Upper lobe of right lung (tissue), 1 donor: ENCODE measurements at places on chromosomes 5 and 9. TPM values are rescaled to one million over a fixed set of nuclear protein-coding genes. Genes with fewer than 3 reads are reported as not detected.

The SLCO6A1 gene
- not detected for total RNA-seq

The DMGDH gene
- total RNA-seq, result 0.78 TPM

GRCh38 chr9:86097510-86098224 lies 1.7 kb downstream of the GOLM1 start:
- no peak overlapping the region for H3K27ac ChIP-seq
- H3K36me3 ChIP-seq, result no peaks in the 10 kb centered on the region
- no peak overlapping the region for H3K4me3 ChIP-seq
- no peak for DNase-seq
- H3K4me1 ChIP-seq, result peaks cover 8% of the 10 kb centered on the region
- no peaks in the 10 kb centered on the region for H3K27me3 ChIP-seq

DNA sequence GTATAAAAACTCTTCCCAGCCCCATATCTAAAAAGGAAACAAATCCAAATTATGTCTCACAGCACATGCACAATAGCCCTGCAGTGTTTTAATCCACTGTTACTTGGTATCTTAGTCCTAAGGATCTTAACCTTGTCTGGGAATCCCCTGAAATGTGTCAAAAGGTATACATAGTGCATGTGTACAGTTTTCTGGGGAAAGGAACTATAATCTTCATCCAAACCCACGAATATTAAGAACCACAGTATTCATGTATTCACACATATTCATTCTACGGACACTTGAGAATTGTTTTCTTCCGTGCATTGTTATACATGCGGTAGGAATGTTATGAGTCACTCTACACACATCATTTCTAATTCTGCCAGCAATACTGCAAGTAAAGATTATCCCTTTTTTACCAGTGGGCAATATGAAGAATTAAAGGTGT lies 47.8 kb upstream of the SNX2 start:
- no peaks in the 10 kb centered on the region for H3K36me3 ChIP-seq
- DNase-seq, result no peak
- no peaks in the 10 kb centered on the region for H3K4me1 ChIP-seq
- no peaks in the 10 kb centered on the region for H3K27me3 ChIP-seq

GRCh38 chr5:107502676-107503060 lies 168.1 kb downstream of the EFNA5 start:
- DNase-seq, result no peak
- no peak overlapping the region for H3K27ac ChIP-seq
- H3K36me3 ChIP-seq, result no peaks in the 10 kb centered on the region
- H3K4me3 ChIP-seq, result no peak overlapping the region
- H3K27me3 ChIP-seq, result peaks cover 5% of the 10 kb centered on the region

DNA sequence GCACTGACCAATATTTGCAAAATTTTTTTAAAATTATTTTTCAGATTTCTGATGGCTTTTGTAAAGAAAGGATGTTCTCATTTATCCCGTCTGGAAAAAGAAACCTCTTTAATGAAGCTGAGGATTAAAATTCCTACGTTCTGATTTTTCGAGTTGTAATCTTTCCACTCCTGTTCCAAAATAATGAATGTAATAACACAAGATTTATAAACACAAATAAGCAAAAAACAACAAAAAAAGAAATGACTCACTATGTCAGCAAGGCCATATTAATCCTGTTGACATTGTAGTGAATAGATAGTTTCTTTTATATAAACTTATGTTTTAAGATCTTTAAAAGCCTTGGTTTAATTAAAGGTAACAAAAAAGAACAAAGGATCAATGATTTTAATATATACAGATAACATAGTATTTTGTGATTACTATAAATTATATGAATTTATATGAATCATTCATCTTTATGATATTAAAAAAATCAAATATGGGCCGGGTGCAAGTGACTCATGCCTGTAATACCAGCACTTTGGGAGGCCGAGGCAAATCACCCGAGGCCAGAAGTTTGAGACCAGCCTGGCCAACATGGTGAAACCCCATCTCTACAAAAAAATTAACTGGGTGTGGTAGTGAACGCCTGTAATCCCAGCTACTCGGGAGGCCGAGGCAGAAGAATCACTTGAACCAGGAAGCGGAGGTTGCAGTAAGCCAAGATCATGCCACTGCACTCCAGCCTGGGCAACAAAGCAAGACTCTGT lies 336.6 kb upstream of the DAB2 start:
- H3K4me1 ChIP-seq, result no peaks in the 10 kb centered on the region
- DNase-seq, result no peak
- H3K36me3 ChIP-seq, result no peaks in the 10 kb centered on the region
- H3K27me3 ChIP-seq, result no peaks in the 10 kb centered on the region

DNA sequence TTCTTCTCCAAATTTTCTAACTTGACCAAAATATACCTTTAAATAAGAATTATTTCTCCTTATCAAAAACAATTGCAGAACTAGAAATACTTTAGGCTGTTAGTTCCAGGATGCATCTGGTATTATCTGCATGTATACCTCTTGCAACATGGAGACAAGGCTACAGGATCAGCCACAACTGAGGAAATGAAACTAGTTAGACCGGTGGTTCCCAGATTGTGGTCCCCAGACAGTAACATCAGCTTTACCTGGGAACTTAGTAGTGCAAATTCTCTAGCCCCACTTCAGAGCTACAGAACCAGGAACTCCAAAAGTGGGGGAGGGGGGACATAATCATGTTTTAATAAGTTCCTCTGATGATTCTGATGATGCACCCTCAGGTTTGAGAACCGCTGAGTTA lies 61.6 kb upstream of the C9orf72 start:
- DNase-seq, result no peak
- no peak overlapping the region for H3K4me3 ChIP-seq
- H3K36me3 ChIP-seq, result no peaks in the 10 kb centered on the region
- no peak overlapping the region for H3K27ac ChIP-seq
- H3K27me3 ChIP-seq, result no peaks in the 10 kb centered on the region
- H3K4me1 ChIP-seq, result no peaks in the 10 kb centered on the region
